Ovary (tissue), 10 donors: ENCODE measurements at places on chromosomes 2 and 18.

- no peak for DNase-seq
Measured at GRCh38 chr2:122515731-122516290, 760.4 kb downstream of the TSN start.

DNA sequence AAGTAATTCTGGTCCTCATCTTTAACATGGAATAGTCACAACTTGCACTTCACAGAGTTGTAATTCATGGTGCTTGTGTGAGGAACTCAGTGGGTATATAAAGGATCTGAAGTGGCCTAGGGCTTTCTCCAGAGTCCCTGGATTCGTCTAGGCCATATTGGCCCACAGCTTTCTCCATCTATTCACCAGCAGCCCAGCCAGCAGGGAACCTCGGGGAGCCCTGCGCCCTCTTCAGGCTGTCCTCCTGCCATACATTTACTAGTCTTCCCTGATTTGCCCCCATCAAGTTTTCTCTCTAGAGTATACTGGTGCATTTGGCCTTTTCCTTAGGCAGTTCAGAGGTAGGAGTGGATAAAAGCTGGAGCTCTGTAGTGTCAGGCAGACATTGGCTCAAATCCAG, 278.3 kb downstream of the MYCN start:
- no peak for DNase-seq

- no peak for DNase-seq
Measured at GRCh38 chr2:101307950-101308431, 510 bp downstream of the RNF149 start.

DNA sequence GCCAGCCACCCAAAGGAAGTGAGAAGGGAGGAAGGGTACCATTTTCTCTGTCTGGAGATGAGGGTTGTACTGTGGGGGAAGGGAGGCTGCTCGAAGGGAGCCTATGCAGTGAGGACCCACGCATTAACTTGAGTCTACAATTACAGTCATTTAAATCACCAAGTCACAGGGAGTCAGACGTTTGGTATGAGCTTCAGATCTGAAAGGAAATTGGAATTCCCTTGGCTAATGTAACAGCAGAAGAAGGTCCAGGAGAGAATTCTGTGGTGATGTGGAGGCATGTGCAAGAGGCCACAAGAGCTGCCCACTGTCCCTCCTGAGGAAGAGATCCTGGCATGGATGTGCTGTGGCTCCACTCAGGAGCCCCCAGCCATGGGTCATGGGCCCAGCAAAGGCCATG, 22.5 kb downstream of the DAPL1 start:
- DNase-seq = no peak

GRCh38 chr2:181822097-181822496, 69.4 kb upstream of the ITPRID2 start:
- no peak for DNase-seq

DNA sequence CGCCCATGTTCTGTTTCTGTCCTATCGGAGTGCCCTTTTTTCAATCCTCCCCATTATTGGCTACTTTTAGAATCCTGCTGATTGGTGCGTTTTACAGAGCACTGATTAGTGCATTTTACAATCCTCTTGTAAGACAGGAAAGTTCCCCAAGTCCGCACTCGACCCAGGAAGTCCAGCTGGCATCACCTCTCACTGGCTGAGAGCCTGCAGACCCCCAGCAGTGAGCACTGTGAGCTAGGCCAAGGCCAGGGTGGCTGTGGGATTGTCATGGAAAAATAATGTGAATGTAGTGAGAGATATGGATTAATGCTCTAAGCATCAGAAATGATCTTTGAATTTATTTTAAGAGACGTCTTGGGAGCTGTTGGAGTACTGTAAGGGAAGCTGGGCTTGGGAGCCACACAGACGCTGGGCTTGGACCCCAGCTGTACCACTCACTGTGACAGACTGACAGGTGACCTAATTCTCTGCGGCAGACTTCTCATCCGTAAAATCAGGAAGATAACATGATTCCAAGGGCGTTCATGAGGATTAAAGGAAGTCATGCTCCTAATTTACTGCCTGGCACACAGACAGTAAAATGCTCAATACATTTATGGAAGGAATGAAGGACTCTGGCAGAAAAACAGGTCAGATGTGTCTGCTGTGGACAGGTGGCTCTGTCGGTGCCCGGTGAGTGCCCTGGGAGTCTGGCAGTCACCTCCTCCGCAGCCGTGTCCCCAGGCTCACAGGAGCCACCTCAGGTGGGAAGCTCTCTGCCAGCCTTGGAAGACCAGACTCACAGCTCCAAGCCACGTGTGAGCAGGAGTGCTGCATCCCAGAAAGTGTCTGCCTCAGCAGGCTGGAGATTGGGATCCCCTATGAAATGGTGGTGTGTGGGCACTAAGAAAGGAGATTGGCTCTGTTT, 105.5 kb downstream of the FAM168B start:
- DNase-seq = no peak

DNA sequence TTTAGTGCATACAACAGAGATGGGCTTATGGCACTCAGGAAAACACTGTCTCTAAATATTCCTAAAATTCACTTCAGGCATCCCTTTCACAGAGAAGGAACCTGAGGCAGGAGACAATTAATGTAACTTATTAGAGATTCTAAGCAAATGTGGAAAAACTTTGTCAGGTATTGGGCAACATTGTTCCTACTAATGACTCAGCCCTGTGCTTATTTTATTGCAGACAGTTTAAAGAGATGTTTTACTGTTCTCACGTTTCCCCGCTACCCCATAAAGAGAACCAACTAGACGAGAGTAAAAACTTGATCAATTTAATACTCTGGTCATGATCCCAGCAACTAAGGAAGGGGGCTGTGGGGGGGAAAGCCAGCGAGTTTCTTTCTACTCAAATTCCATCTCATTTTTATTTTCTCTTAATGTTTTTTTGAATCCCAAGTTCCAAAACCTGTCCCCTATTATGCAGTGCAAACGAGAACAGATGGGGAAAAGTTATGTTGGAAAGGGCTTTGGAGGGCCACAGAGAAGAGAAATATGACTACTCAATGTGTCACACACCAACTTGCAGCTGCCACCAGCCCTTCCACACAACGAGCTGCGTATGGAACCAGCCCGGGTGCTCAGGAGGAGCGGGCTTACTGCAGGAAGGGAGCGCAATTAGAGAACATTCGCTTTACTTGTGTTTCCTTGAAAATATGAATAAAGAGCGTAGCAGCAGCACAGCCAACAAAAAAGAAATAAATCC, 18.7 kb upstream of the ACVR1 start:
- no peak for DNase-seq

GRCh38 chr2:164739966-164740365, 101.7 kb downstream of the COBLL1 start:
- DNase-seq = no peak

DNA sequence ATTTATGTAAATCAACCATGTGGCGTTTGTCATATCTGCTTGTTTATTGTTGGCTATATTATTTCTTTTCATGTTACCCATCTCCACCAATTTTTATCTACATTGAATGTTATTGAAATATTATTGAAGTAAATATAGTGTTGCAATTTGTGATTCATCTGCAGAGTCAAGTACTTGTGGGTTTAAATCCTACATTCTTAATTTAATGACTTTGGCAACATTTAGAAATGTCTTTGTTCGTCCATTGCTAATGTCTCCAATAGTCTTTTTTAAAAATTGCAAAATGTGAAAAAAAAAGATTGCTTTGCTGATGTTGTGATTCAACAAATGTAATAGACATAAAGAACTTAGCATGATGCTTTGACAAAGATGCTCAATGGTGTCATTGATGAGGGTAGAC, 1572.8 kb upstream of the PIK3C3 start:
- no peak for DNase-seq
